ENCODE measurements at places on chromosomes 2 and 18.

DNA sequence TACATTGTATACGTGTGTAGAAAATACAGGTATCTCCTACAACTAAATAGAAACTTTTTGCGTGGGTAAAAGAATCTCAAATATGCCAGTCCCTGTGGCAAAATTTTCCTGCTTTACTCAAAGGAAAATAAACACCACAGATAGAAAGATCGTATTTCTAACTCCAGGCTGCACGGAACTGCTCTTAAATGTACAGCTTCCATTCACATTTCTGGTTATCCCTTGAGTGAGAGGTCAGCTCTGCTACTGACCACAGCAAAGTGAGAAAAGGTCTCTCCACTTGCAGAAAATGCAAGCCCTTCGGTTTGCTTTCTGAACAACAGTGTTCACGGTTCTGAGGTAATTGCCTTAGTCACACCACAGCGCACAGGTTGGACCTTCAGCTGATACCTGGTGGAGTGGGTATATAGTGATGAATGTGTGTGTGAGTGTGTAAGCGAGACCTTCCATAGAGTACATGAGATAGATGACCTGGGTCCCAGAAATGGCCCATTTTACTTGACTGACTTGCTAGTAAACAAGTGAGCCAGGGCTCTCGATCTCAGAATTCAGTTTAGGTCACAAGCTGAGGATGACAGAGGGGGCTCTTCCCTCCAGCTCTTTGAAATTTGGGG, 52.1 kb downstream of the ALPK2 start:
- DNase-seq, result no peak

DNA sequence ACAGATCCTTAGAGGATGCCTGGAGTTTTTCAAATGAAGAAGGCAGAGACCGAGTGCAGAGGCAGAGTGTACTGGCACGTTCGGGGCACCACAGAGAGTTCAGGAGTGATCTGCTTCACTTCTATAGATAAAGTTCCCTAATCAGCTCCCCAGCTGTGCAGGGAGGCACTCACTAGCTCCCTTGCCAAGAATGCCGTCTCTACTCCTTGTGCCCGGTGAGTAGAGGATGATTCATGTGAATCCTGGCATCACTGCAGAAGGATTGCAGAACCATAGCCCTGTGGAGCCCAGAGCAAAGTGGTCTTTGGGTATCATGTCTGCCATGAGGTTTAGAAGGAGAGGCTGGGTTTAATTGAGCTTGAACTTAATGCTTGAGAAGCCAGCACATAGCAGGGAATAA, 510.1 kb upstream of the RAB6C start:
- DNase-seq, result no peak

DNA sequence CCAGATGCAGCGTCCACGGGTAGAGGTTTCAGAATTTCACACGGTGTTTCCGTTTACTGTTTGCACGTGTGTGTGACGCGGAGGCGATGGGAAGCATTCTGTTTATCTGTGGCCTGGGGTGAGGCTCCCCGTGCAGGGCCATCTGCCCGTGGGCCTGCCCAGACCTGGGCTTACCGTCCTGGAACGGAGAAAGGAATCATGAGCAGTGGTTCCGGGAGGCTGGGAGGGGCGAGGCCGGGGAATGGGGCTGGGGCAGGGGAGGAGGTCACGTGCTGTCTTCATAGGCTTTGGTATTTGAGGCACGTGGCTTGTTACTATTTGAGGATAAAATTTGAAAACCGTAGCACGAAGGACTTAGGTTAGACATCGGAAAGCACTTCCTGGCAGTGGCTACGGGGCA, 77.9 kb downstream of the RTP5 start:
- DNase-seq, result no peak

- no peak for DNase-seq
These were observed 16.8 kb downstream of the FN1 start for GRCh38 chr2:215419113-215419512.

- DNase-seq, result no peak
These were observed 534.3 kb downstream of the ADCYAP1 start for GRCh38 chr18:1438967-1439366.

- DNase-seq, result no peak
These were observed 114.8 kb upstream of the CDC42EP3 start for GRCh38 chr2:37786191-37786698.

DNA sequence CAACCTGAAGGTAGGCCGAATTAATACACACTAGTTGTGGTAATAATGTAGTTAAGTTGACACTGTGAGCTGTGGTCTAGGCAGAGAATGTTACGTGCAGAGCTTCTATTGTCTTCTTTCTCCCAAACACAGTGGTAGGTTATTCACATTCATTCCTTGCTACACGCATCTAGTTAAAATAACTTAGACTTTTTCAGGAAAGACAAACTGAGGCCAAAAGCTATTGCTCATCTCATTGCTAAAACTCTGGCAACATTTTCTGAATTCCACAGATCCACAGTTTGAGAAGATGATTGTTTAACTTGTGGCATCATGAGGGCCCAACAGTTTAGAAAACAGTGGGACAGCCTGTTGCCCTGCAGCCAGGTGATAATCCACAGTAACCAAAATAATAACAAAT, 850.4 kb upstream of the FSHR start:
- no peak for DNase-seq

- no peak for DNase-seq
These were observed 78.3 kb downstream of the STPG4 start for GRCh38 chr2:47076586-47077441.

GRCh38 chr2:188481474-188481873, 189.8 kb downstream of the GULP1 start:
- no peak for DNase-seq

DNA sequence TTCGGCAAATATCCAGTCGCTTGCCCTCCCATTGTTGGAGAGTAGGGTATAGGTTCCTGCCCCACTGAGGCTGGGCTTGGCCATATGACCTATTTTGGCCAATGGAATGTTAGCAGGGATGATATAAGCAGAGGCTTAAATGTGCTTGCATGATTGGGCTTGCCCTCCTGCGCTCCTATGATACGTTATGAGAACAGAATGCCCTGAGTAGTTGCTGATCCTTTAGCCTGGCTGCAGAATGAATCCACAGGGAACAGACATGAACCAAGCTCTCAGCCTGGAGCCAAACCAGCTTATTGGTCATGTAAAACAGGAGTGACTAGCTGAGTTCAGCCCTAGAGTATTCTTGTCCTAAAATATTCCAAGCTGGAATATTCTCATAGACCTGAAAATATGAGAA, 34.8 kb upstream of the IMP4 start:
- no peak for DNase-seq

DNA sequence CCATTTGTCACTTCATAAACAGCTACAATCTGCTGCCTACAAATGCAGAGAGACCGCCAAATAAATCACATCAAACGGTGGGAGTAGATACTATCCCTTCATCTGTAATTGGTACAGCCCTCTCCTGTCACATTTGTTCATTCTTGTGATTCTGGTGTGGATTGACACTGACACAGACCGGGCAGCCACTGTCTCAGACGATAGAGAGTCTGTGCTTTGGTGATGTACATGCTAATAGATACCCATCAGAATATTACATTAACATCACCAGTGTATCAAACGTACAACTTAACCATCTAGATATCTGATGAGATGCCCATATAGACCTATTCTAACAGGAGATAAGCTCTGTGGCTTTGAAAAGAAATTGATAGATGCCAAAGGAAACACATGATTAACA, 419.7 kb upstream of the ZEB2 start:
- no peak for DNase-seq

DNA sequence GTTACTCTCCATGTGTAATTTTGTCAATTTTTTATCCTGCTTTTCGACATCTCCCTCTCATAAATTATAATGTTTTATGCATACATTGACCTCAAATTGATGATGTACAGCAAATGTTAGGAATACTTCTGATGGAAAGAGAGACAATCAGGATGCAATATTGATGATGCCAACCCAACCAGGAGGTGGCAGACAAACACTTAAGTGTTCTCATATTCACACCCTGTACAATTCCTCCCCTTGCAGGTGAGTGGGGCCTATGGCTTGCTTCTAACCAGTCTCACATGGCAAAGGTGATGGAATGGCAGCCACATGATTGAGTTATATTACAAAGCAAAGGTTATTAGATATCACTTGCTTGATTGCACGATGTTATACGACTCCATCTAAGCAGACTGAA, 594.3 kb upstream of the REG3G start:
- no peak for DNase-seq
